Activated CD4-positive, alpha-beta T cell treated with anti-CD3 and anti-CD28 coated beads, Interleukin-2, amount 10 ng/mL, durations not matched to agents 7 days and 5 days (primary cell): ENCODE measurements at places on chromosomes 5 and 9. TPM values are rescaled to one million over a fixed set of nuclear protein-coding genes. Genes with fewer than 3 reads are reported as not detected.

Gene IFNE
- not detected for total RNA-seq

Gene SLC2A6
- total RNA-seq, result 2.0 TPM

Gene DNAH5
- total RNA-seq, result not detected

Gene CDH6
- total RNA-seq, result not detected

Gene STPG3
- total RNA-seq, result not detected

Gene DMGDH
- total RNA-seq, result not detected

Gene GLRA1
- not detected for total RNA-seq

Gene DYNC2I2
- 68.3 TPM for total RNA-seq

Gene SAXO1
- total RNA-seq, result not detected

Gene RFX3
- total RNA-seq, result 11.8 TPM

Gene NUTM2F
- total RNA-seq, result not detected

Gene DIMT1
- total RNA-seq, result 25.5 TPM

Gene PCDHGC5
- not detected for total RNA-seq

Gene DPP7
- 206 TPM for total RNA-seq

DNA sequence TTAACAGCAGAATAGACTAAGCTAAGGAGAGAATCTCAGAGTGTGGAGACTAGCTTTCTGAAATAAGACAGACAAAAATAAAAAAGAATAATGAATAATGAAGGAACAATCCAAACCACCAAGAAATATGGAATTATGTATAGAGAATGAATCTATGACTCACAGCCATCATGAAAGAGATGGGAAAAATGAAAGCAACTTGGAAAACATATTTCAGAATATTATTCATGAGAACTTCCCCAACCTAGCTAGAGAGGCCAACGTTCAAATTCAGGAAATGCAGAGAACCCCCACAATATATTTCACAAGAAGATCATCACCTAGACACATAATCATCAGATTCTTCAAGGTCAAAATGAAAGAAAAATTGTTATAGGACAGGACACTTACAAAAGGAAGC lies 349.0 kb upstream of the MPDZ start:
- no peaks in the 10 kb centered on the region for H3K4me1 ChIP-seq
- no peak overlapping the region for H3K4me3 ChIP-seq
- H3K36me3 ChIP-seq, result no peaks in the 10 kb centered on the region
- DNase-seq, result no peak
- no peak overlapping the region for H3K27ac ChIP-seq
- no peaks in the 10 kb centered on the region for H3K27me3 ChIP-seq

DNA sequence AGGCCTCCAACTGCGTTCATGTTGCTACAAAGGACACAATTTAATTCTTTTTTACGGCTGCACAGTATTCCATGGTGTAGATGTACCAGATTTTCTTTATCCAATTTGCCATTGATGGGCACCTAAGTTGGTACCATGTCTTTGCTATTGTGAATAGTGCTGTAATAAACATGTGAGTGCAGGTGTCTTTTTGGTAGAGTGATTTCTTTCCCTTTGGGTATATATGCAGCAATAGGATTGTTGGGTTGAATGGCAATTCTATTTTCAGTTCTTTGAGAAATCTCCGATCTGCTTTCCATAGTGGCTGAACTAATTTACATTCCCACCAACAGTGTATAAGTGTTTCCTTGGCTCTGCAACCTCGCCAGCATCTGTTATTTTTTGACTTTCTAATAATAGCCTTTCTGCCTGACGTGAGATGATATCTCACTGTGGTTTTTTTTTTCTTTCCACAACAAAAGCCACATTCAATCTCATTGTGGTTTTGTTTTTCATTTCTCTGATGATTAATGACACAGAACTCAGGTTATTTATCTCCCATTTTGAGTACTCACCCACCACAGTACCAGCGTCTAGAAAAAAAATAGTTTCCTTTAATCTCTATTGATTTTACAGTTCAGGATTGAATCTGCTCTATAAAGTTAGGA lies 21.9 kb downstream of the ARRDC3 start:
- peaks cover 12% of the 10 kb centered on the region for H3K4me1 ChIP-seq
- H3K27me3 ChIP-seq, result peaks cover 16% of the 10 kb centered on the region
- no peak for DNase-seq

DNA sequence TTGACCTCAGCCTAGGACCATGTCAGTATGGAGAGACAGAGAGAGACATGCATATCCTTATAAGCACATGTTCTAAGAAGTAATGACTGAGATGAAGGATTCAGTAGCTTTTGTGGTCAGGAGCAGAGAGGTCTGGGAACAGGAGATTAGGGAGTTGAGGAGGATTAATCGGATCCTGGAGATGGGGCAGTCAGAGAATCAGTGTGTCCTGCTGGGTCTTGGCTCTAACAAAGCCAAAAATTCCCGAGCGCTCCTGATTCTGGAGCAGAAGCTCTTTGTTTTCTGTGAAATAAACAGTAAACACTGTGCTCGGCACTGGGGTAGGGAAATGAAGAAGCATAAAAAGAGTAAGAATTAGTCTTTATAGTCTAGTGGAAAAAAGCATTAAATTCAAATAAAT lies 520.0 kb upstream of the CLINT1 start:
- no peak for DNase-seq
- H3K36me3 ChIP-seq, result no peaks in the 10 kb centered on the region
- no peaks in the 10 kb centered on the region for H3K27me3 ChIP-seq
- peaks cover 7% of the 10 kb centered on the region for H3K4me1 ChIP-seq

DNA sequence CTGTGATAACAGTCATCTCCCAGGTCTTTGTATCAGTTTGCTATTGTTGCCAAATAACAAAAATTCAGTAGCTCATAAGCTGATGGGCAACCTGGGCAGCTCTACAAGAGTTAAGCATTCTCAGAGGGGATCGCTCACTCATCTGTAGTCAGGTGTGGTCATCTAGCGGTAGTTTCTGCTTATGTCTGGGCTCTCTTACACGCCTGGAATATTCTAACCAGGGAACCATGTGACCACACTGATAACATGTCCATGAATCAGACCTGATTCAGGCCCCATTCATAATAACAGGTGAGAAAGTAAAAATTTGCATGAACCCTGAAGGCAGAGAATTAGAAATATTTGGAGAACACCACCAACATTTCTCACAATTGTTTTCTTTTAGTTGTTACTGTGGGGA lies 576.1 kb downstream of the SLCO4C1 start:
- H3K27ac ChIP-seq, result no peak overlapping the region
- no peak for DNase-seq
- H3K4me1 ChIP-seq, result no peaks in the 10 kb centered on the region
- no peak overlapping the region for H3K4me3 ChIP-seq
- no peaks in the 10 kb centered on the region for H3K27me3 ChIP-seq
- no peaks in the 10 kb centered on the region for H3K36me3 ChIP-seq

- H3K4me3 ChIP-seq, result peak overlapping the region; percentile 98
- H3K27ac ChIP-seq, result peak overlapping the region; percentile 33
- no peak for DNase-seq
- H3K36me3 ChIP-seq, result peaks cover 42% of the 10 kb centered on the region
Observed at GRCh38 chr5:131794586-131794985, 2.2 kb downstream of the FNIP1 start.

DNA sequence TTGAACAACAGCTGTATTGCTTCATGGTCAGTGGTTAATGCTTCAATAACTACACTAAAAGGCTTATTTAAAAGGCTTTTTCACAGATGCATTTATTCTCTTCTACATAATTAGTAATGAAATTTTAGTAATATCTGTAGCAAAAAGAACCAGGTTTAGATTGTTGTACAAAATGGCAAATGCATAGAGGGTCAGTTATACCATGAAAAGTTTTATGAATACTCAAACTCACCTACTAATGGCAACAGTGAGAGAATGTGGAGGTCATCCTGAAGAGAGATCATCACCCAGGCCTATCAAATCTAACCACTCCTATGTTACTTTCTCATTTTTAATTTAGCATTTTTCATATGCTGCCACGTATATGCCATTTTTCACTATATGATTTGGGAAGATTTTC lies 444.3 kb upstream of the CDH9 start:
- H3K27ac ChIP-seq, result no peak overlapping the region
- no peak overlapping the region for H3K4me3 ChIP-seq
- H3K36me3 ChIP-seq, result no peaks in the 10 kb centered on the region
- H3K4me1 ChIP-seq, result no peaks in the 10 kb centered on the region

- peak; percentile 100 for DNase-seq
- H3K27me3 ChIP-seq, result no peaks in the 10 kb centered on the region
- H3K36me3 ChIP-seq, result peaks cover 47% of the 10 kb centered on the region
- peak within 1 kb of the TSS; percentile 99 for H3K27ac ChIP-seq
Observed at GRCh38 chr9:89310475-89311345, at the start of gene CKS2. TSS of gene CKS2 (plus strand) at chr9:89311195. CDS start at chr9:89311293, 98 bp downstream.

DNA sequence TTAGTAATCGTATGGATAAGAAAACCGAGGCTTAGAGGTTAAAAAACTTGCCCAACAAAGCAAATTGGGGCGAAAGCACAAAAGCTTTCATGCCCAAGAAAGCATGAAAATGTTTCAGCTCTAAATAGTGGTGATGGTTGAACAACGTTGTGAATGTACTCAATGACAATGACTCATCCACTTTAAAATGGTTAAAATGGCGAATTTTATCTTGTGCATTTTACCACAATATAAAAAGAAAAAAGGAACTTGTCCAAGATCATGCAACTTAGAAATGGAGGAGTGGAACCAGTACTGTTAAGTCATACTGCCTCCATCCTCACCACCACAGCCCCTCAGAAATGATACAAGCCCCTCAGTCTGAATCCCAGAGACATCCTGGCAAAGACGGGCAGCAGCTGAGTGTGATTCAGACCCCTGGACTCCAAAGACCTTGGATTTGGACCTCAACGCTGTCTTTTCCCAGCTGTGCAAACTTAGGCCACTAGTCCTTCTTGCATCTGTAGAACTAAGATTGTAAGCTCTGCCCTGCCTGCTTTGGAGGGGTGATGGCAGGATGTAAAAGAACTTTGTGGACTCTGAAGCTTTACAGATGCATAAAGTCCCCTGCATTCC lies 158.4 kb downstream of the GABBR2 start:
- no peaks in the 10 kb centered on the region for H3K4me1 ChIP-seq
- H3K27me3 ChIP-seq, result peaks cover 16% of the 10 kb centered on the region
- no peaks in the 10 kb centered on the region for H3K36me3 ChIP-seq
- no peak for DNase-seq
- H3K4me3 ChIP-seq, result no peak overlapping the region

GRCh38 chr5:134500699-134501430 lies 24.6 kb upstream of the JADE2 start:
- H3K4me1 ChIP-seq, result peaks cover 34% of the 10 kb centered on the region
- no peak overlapping the region for H3K4me3 ChIP-seq
- no peak for DNase-seq
- H3K27ac ChIP-seq, result no peak overlapping the region

- H3K27me3 ChIP-seq, result no peaks in the 10 kb centered on the region
- H3K4me3 ChIP-seq, result no peak overlapping the region
- no peak for DNase-seq
- H3K4me1 ChIP-seq, result no peaks in the 10 kb centered on the region
Observed at GRCh38 chr5:3336666-3337065, 259.0 kb upstream of the IRX1 start.

DNA sequence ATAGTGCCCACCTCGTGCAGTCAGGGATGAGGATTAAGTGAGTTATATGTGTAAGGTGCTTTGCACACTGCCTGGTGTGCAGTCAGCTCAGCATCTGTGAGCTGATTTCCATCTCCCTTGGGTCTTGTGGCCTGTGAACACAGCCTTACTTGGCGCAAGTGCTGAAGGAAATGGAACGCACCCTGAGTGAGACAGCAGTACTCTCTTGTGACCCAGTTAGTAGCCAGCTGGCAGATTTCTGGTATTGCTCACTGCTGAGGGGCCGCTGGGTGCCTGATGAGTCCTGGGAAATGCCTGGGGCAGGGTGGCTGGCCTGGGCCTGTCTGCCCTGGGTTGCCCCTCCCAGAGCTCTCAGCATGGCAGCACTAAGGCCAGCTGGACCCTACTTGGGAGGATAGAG lies 90.9 kb upstream of the BOD1 start:
- no peaks in the 10 kb centered on the region for H3K36me3 ChIP-seq
- H3K4me3 ChIP-seq, result no peak overlapping the region
- DNase-seq, result no peak
- H3K4me1 ChIP-seq, result no peaks in the 10 kb centered on the region
- H3K27ac ChIP-seq, result no peak overlapping the region
- H3K27me3 ChIP-seq, result no peaks in the 10 kb centered on the region

DNA sequence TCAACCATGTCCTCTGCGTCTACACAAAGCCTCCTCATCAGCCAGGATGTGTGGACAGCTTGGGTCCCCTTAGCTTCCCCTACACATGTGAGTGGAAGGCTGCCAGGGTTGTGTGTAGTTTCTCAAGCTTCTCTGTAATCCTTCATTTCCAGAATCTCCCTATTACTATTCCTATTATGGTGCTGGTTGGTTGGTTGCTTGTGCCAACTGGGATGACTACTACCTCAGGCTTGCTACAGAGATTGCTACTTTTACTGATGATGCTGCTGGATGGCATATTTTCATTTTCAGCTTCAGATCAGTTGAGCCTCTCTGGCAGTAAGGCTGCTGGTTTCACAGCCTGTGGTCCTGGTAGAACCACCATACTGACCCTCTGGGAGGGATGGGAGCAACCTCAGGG lies 39.9 kb downstream of the ATG10 start:
- H3K4me3 ChIP-seq, result no peak overlapping the region
- H3K36me3 ChIP-seq, result peaks cover 23% of the 10 kb centered on the region

DNA sequence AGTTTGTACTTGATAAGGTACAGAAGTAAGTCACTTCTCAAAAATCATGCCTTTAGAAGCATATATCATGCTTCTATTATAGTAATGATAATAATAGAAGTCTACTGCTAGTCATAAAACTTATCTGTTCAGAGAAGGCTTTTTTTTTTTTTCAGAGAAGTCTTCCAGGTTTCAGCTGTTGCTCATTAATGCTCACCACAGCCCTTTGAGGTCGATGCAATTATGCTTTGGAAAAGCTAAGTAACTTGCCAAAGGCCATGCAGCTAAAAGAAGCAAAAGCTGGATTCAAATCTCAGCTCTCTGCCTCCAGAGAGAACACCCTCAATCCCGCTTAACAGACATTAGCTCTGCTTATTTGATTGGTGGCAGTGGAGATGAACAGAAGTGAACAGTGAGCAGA lies 150.8 kb downstream of the DOCK8 start:
- H3K27ac ChIP-seq, result no peak overlapping the region
- H3K36me3 ChIP-seq, result peaks cover 88% of the 10 kb centered on the region
- DNase-seq, result no peak
- no peaks in the 10 kb centered on the region for H3K27me3 ChIP-seq
- no peaks in the 10 kb centered on the region for H3K4me1 ChIP-seq
- no peak overlapping the region for H3K4me3 ChIP-seq

- no peak for DNase-seq
- no peak overlapping the region for H3K27ac ChIP-seq
- H3K4me1 ChIP-seq, result no peaks in the 10 kb centered on the region
- H3K4me3 ChIP-seq, result no peak overlapping the region
- H3K36me3 ChIP-seq, result no peaks in the 10 kb centered on the region
Observed at GRCh38 chr5:20360263-20360662, 372.3 kb upstream of the CDH18 start.

GRCh38 chr5:107598958-107599357 lies 71.8 kb downstream of the EFNA5 start:
- no peaks in the 10 kb centered on the region for H3K36me3 ChIP-seq
- DNase-seq, result no peak
- no peaks in the 10 kb centered on the region for H3K4me1 ChIP-seq
- H3K27ac ChIP-seq, result no peak overlapping the region
- H3K27me3 ChIP-seq, result peaks cover 8% of the 10 kb centered on the region
- H3K4me3 ChIP-seq, result no peak overlapping the region
